ENCODE measurements at places on chromosomes 7 and 10. TPM values are rescaled to one million over a fixed set of nuclear protein-coding genes. Genes with fewer than 3 reads are reported as not detected.

DNA sequence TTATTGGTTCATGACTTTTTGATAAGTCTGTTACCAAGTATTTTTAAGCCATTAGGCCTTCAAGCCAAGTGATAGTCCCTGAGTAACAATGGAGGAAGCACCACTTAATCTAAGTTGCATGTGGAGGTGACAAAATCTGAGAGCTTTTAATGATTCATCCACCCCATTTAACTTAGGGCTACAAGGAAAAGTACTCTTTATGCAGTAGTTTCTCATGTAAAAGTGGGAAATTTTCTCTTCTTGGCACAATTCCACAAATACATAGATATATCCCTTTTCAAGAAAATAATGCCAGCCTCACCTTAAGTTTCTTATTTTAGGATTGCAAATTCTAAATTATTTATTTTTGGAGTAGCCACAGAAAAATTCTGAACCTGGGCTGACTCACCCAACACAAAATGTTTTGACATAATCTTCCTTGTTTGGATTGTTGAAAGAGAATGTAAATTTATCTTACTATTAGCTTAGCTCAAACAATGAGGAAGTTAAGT, 85.7 kb downstream of the SUGCT start:
- peak; percentile 75 for DNase-seq

DNA sequence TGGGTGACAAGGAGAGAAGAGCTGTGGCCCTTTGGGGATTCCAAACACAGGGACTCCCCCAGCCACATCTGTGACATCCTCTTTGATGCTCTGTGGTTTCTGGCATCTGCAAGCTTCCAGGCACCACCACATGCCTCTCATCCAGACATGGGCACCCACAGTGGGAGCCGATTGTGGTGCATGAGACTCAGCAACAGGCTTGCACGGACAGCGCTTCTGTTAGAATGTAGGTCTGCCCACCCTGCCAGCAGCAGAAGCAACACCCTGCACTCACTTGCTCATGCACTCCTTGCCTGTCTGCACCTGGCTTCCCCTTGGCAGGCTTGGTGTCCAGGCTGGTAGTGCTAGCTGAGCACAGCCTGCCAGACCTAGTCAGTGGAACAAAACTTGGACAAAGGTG, 735.0 kb upstream of the ZWINT start:
- DNase-seq: no peak

GRCh38 chr7:104231054-104232046, 23.5 kb upstream of the ORC5 start:
- peak; percentile 44 for DNase-seq

DNA sequence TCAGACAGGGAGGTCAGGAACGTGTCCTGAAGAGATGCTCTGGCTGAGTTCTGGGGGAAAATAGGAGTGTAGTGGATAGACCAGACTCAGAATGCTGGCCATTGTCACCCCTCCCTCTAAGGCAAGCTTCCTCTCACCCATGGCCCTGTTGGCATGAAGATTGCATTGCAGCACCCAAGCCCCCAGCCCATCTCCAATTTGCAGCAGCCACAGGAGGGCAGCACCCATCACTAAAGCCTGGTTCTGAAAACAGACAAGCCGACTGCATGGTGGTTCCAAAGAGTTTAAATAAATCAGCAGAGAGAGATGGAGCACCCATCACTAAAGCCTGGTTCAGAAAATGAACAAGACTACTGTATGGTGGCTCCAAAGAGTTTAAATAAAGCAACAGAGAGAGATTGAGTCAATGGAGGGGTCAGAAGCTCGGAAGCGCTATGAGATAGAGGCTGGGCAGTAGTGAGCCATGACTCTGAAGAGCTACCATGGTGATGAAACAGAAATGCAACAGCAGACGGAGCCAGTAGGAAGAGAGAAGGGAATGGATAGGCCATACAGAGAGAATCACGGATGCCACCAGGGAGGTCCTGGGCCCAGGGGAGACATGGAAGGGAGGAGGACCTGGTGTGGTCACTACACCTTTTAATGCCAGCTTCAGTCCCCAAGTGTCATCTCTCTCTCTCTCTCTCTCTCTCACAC, 237.9 kb upstream of the MYO3A start:
- DNase-seq: no peak

DNA sequence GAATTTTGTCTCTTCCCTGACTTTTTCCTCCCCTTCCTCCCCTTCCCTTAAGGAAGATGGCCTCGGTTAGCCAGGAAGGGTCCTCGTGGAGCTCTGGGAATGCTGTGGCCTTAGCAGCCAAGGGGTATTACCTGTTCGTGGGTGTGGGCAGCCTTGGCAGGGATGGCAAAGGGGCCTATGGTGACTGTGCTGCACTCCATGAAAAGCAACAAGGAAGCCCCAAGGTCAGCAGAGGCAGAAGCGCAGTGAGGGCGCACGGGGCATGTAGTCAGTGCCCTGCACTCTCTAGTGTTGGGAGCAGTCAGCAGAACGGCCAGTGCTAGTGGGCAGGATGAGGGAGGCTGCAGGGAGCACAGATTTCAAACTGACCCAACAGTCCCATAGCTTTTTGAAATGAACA, 191.8 kb downstream of the ADARB2 start:
- DNase-seq: no peak

DNA sequence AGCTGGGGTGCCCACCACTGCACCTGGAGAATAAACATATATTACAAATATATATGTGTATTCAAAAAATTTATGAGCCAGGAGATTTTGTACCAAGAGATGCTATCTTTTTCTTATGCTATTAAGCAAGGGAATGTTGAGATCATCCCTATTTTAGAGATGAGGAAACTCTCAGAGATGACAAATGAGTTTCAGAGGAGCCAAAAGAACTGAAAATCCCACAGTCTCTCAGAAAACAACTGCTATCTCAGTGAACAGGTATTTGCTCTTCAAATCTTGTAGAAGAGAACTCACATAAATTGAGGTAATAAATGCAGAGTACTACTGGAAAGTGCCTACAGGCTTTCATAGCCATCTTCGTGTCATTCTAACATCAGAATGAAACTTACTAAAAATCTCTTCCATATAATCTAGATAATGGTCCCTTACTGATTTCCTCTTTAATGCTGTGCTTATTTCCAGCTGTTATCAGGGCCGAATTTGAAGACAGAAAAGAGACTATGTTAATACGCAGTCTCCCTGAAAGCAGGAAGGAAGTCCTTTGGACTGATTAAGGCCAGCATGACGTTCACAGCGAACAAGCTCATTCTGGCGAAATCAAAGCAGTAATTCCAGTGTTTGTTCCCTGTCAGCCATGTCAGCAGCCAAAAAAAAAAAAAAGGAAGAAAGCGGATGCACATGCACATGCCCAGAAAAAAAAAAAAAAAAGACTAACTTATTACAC, 29.4 kb upstream of the ANAPC16 start:
- DNase-seq: peak; percentile 42

Gene INA
- 1.5 TPM for total RNA-seq

DNA sequence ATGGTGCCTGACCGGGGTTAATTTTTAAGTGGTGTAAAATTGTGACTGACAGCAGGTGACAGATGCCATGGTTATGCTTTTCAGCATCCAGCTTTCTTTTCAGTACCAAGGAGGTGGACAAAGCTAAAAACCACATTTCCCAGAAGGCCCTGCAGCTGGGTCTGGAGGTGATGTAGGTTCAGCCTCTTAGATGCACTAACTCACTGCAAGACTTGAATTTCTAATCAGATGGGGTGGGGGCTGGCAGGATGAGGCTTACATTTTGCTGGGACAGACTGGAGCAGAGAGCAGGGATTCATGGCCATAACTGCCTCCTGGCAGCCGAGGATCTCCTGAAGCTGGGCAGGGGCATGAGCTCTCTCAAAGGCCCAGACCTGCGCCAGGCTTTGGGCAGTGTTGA, 52.4 kb downstream of the PDIA4 start:
- DNase-seq: no peak

GRCh38 chr10:88092973-88093372, 229.5 kb downstream of the PTEN start:
- DNase-seq: no peak

- no peak for DNase-seq
Measured at GRCh38 chr10:31757831-31758230, 170.8 kb downstream of the ARHGAP12 start.

Gene HMX2
- total RNA-seq: not detected

DNA sequence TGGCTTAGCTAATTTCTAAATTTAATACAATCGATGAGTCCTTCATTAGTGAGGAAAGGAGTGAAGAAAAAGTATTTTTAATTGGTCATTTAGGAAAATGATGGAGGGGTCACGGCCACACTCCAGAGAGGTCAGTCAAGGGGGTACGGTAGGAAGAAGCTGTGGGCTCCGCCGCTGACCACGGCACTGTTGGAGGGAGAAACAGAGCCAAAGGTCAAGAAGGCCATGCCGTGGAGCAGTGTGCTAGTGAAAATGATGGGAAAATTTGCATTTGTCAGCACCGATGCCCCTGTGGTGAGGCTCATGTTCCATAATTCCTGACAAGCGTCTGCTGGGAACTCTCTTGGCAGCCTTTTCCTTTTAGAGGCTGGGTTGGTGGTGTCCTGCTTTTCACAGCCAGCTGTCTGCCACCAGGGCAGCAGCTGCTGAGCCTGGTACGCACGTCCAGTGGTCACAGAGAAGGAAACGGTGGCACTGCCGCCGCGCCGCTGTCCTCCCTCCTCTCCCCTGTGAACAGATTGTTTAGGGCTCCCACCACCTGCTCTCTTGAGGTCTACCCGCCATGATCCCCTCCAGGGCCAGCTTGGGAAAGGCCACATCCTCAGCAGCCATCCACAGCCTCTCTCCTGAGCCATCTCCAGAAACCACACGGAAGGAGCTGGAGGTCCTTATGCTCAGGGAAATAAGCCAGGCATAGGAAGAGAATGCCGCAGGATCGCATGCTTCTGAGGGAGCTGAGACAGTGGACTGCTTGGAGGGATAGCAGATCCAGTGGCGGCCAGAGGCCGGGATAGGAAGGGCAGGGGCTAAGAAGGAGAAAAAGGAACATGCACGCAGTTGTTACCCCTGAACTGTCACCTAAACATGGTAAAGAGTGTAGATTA, 263.7 kb upstream of the PPP2R2D start:
- no peak for DNase-seq

Gene OR13A1
- not detected for total RNA-seq

DNA sequence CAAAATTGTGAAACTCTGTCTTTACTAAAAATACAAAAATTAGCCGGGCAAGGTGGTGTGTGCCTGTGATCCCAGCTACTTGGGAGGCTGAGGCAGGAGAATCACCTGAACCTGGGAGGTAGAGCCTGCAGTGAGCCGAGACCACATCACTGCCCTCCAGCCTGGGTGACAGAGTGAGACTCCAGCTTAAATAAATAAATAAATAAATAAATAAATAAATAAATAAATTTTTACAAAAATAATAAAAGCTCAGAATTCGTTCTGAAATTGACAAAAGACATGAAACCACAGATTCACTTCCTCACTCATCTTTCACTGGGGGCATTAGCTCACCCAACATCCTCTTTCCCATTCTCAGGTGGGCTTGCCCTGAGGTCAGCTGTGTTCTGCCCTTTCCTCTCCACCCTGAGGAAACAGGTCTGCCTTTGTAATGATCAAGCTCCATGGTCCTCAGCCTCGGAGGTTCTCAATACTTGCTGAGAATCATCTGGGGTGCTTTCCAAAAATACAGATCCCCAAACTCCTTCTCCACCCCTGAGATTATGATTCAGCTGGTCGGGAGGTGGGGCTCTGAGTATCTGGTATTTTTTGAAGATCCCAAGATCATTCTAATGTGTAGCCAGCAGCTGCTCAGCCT, 29.2 kb upstream of the APBB1IP start:
- no peak for DNase-seq

DNA sequence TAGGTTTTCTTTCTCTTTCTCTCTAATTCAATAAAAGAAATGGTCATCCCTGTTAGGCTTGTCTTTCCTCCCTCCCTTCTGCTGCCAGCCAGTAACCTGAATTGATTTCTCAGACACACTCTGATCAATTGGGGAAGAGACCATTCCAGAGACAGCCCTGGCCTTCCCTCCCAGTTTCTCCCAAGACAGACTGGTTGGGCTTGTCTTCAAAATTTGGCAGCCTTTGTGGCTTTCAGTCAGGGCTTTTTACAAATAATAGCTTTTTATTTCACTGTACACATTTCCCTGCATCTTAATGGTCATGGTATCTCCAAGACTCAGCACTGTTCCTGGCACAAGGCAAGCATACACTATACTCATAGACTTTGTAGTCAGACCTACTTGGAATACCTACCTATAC, 33.9 kb downstream of the BCAP29 start:
- no peak for DNase-seq

Gene FASTK
- total RNA-seq: 55.2 TPM

DNA sequence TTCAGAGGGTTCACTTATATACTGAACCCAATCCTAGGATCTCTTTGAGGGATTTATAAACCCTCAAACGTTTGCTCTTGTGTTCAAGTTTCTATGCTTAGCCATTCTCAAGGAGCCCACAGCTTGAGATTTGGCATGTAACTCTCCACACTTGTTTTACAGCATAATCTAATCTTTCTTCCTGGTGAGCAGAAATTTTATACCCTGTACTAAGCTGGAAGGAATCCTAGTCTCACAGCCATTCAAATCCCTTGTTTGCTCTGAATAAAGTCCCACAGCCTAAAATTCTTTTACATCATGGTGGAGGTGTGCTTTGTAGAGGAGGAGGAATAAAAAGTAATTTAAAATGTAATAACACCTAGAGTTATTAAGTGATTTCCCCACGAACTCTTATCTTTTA, 5.3 kb upstream of the AGR2 start:
- no peak for DNase-seq

DNA sequence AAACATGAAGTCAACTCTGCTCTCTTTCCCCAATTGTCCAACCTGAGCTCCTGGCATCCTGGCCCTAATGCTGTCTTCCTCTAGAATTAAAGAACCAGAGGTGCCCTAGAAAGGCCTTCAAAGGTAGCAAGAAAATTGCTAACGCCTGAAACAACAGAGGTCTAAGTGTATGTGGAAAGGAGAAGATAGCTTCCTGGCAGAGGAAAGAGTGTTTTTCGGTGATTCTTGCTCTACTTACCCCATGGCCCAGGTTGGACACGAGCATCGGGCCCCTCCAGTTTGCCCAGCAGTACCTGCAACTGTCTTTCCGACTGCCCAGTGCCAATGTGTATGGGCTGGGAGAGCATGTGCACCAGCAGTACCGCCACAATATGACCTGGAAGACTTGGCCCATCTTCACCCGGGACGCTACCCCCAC, 22.2 kb downstream of the MGAM2 start:
- DNase-seq: no peak

Gene ELFN1
- total RNA-seq: 0.10 TPM

GRCh38 chr7:124152859-124153692, 120.2 kb upstream of the TMEM229A start:
- DNase-seq: peak; percentile 72

DNA sequence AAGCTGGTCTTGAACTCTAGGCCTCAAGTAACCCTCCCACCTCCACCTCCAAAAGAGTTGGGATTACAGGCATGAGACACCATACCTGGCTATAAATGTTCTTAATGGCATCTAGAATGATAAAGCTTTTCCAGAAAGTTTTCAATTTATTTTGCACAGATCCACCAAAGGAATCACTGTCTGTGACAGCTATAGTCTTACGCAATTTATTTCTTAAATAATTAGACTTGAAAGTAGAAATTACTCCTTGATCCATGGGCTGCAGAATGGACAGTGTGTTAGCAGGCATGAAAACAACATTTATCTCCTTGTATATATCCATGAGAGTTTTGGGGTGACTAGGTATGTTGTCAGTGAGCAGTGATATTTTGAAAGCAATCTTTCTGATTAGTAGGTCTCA, 33.8 kb downstream of the GALNT11 start:
- no peak for DNase-seq
